ENCODE measurements at places on chromosomes 3 and 15.

- DNase-seq: no peak
Measured at GRCh38 chr15:48516121-48516520, 129.4 kb downstream of the FBN1 start.

DNA sequence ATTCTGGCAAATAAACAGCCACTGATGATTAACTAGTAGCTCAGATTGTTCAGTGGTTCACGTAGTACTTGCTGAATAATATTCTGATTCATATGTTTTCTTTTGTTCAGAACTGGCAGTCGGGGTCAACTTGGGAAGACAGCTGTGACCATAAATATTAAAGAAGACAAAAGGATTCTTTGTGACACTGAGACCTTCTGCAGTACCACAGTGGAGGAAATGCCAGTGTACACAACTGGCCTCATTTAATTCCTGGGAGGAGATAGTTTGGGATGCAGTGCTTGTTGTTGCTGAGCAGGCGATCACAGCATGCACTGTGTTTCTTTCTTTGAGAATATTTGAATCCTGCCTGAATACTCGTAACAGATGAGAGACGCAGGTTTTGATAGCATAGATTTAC lies 26.7 kb upstream of the MCF2L2 start:
- peak; percentile 70 for DNase-seq

DNA sequence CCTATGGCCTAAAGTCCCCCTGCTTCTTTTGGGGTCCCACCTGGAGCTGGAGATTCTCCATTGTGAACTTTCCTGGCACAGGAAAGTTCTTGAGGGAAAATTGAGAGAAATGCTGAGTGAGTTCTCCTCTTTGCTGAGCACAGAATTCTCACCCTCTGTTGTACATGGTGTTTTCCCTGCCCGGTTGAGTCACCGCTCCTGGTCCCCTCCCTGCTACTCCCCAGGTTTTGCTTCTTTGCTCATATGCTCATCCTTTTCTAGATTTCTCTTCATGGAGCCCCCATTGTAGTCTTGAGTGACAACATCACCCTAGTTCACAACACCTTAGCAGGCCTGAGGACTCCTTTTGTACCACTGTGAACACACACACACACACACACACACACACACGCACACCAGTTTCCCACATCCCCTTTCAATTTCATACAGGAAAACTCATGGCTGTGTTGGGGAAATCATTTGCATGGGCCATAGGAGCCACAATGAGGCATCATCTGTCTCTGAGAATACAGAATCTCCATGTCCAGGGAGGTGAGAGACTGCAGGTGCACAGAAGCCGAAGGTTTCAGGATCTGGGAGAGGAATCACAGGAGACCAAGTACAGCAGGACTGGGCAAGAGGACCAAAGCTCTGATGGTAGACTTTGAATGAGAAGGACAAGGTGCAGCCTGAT lies 585.3 kb downstream of the GOLGA6L6 start:
- no peak for DNase-seq

DNA sequence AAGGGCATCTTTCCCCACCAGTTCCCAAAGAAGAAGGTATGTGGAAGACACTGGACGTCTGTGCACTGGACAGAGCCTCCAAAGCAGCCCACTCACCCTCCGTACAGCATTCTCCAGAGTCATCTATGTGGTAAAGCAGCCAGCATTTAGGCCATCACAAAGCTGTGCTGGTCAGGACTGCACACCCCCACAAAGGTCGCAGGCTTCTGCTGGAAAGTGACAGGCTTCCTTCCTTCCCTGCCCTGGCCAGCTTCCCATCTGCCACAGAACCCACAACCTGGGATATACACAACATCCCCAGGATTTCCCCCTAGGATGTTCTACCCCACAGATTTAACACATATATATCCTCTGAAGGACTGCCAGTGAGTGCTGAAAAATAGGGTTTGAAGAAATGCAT lies 64.6 kb upstream of the GALNT15 start:
- no peak for DNase-seq

GRCh38 chr3:50530001-50530970 lies 26.9 kb upstream of the CACNA2D2 start:
- no peak for DNase-seq

DNA sequence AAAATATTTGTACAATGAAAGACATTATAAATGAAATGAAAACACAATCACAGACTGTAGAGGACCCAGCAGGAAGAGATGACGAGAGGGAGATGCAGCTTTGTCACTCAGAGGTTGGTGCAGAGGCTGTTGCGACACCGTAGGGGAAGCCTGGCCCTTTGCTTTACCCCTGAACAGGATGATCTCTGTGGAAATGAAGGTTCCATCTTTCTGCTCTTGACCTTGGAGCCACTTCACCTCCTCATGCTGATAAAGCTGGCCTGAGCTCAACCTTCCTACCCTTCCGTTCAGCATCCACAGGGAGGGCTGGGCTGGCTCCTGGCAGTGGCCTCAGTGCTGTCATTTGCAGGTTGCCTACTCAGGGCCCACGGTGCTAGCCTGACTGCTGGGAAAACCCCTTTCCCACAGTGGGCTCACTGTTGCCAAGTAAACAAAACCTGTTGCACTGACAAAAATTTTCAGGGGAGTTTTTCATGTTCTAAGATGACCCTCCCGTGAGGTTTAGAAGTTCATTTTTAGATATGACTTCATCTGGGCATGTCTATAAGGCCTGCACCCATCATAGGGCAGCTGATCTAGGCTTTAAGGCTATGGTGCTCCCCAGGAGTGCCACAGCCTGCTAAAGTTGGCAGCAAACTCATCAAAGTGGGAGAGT lies 3.0 kb upstream of the CD80 start:
- no peak for DNase-seq

- no peak for DNase-seq
Measured at GRCh38 chr3:160686955-160687535, 10.1 kb downstream of the ARL14 start.

DNA sequence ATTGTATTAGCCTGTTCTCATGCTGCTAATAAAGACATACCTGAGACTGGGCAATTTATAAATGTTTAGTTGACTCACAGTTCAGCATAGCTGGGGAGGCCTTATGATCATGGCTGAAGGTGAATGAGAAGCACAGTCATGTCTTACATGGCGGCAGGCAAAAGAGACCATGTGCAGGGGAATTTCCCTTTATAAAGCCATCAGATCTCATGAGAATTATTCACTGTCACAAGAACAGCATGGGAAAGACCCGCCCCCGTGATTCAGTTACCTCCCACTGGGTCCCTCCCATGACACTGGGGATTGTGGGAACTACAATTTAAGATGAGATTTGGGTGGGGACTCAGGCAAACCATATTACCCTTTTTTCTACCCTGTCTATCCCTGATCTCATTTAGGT lies 51.5 kb upstream of the MYZAP start:
- no peak for DNase-seq

GRCh38 chr15:63211092-63211490 lies 21.7 kb downstream of the RAB8B start:
- no peak for DNase-seq

GRCh38 chr15:90531147-90531546 lies 1.4 kb downstream of the CRTC3 start:
- DNase-seq: no peak

- no peak for DNase-seq
Measured at GRCh38 chr15:52524223-52525136, 4.2 kb downstream of the MYO5A start.

DNA sequence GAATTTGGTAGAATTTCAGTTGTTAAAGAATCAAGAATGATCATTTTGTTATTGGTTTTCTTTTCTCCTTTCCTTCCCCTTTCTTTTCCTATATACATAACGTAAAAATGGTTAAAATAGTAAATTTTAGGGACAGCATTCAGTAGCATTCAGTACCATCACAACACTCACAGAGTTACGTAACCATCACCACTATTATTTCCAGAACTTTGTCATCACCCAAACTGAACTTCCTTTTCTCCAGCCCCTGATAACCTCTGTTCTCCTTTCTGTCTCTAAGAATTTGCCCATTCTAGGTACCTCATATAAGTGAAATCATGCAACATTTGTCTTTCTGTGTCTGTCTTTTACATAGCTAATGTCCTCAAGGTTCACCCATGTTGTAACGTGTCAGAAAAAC lies 165.3 kb downstream of the AKAP13 start:
- no peak for DNase-seq

GRCh38 chr15:45921376-45921775 lies 286.5 kb downstream of the SQOR start:
- no peak for DNase-seq

GRCh38 chr3:28726840-28727239 lies 378.2 kb upstream of the AZI2 start:
- DNase-seq: no peak
